GOT3 (cell line): ENCODE measurements at places on chromosomes 16 and 17.

- DNase-seq, result no peak
Measured at GRCh38 chr16:1946495-1947368, 3.7 kb upstream of the MSRB1 start.

DNA sequence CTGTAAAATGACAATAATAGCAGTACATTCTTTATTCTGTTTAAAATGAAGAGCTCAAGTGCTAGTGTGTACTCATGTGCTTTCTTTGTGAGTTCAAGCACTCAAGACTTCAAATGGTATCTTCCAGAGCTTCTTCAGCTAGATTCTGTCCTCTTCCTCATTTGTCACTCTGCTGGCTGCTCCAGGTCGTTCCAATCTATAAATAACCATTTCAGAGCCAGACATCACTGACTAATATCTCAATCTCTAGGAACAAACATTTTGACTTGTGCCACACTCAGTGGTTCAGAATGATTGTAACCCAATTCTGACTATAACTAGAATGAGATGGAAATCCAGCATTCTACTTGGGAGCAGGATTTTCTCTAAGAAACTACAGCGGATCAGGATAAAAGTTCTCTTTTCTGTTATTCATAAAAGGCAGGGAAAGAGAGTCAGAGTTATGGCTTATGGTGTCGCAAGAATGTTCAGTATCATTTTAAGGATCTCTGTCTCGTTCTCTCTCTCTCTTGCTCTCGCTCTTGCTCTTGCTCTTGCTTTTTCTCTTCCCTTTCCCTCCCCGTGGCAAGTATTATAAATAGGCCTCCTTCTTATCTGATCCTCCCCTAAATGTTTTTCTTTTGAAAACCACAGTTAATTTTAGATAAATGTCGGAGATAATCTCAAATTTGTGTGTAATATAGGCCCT lies 116.3 kb upstream of the MAF start:
- no peak for DNase-seq

- DNase-seq, result no peak
Measured at GRCh38 chr17:59381716-59382570, 50.5 kb downstream of the YPEL2 start.

DNA sequence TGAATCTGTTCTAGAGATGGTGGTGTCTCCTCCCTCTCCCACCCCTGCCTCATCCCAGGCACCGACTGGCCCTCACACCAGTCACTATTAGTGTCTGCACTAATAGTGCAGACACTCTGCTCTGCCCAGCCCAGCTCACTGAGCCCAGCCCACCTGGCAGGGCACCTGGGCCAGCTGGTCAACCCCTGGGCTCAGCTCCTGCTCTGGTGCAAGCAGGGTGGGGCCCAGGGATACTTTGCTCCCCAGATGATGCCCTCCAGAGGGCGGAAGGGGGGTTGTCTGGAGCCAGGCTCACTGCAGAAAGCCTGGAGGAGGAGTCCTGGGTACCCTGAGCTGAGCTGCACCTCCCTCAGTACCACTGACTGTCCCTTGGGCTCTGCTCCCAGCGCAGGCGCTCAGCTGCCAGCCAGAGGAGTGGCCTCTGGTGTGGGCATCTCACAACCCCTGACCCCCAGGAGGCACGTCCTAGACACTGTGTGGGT lies 14.5 kb downstream of the RAB11FIP4 start:
- no peak for DNase-seq

GRCh38 chr16:81597079-81597658 lies 152.6 kb downstream of the CMIP start:
- no peak for DNase-seq

- DNase-seq, result no peak
Measured at GRCh38 chr17:49914664-49915063, 54.3 kb upstream of the DLX4 start.

GRCh38 chr16:9048302-9048700 lies 43.1 kb upstream of the HAPSTR1 start:
- no peak for DNase-seq

DNA sequence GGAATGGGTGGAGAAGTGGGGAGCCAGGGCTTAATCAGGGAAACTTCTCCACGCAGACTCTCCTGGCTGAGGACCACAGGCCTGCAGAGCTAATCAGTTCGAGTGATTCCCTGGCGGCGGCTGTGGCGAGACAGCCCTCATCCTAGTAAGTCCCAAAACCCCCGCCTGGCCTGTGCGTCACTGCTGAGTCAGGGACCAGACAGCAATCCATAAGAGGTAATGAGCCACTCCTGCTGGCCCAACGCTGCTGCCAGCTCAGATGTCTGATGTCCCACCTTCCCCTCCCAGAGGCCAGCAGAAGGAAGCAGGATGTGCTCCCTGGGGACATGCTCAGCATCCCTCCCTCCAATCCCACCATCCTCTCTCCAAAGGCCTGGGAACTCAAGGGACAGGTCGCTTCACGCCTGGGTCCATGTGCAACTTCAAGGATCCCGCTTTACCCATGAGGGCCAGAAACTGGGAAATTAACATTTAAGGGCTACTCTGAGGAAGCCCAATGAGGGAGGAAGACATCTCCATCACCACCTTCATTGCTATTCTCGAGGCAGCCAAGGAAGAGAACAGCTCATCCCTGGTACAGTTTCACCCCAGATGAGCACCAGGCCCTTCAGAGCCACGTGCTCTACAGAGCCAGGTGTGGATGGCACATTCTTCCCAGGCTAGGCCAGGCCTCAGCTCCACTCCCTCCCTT lies 7.9 kb downstream of the ACLY start:
- peak; percentile 7 for DNase-seq

- no peak for DNase-seq
Measured at GRCh38 chr17:8629371-8630226, 926 bp downstream of the MYH10 start.

GRCh38 chr16:77090062-77090461 lies 100.9 kb upstream of the MON1B start:
- no peak for DNase-seq

- no peak for DNase-seq
Measured at GRCh38 chr17:80825471-80826345, 165.9 kb upstream of the CHMP6 start.

GRCh38 chr17:77019893-77020379 lies 120.8 kb upstream of the SEC14L1 start:
- DNase-seq, result no peak

- no peak for DNase-seq
Measured at GRCh38 chr16:54051821-54052220, 234.8 kb downstream of the IRX3 start.

- no peak for DNase-seq
Measured at GRCh38 chr16:31002862-31003341, 7.5 kb downstream of the STX1B start.

GRCh38 chr17:80742091-80742490 lies 197.5 kb downstream of the RPTOR start:
- DNase-seq, result no peak

DNA sequence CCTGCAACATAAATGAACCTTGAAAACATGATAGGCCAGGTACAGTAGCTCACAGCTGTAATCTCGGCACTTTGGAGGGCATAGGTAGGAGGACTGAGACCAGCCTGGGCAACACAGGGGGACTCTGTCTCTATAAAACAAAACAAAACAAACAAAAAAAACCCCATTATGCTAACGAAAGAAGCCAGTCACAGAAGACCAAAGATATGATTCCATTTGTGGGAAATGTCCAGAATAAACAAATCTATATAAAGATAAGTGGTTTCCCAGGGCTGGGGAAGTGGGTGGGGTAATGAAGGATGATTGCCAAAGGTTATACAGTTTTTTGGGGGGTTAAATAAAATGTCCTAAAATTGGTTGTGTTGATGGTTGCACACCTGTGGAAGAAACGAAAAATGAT lies 36.5 kb upstream of the SIAH1 start:
- DNase-seq, result no peak

DNA sequence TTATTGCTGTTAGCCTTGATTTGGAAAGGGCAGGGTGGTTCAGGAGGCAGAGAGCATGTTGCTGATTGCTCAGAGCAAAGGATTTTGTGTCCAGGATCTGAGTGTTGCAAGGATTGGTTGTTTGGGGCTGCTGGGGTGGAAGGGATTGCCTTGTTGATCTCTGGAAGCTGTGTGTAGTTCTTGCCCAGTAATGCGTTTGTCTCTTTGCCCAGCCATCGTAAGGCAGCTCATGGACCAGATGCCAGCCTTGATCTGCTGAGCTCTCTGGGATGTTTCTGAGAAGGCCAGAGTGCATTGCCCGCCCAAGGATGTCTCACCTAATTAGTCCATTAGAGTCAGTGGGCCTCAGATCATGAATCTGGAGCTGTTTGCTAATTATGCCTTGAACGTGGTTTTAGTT lies 33.6 kb downstream of the NKD1 start:
- DNase-seq, result no peak

DNA sequence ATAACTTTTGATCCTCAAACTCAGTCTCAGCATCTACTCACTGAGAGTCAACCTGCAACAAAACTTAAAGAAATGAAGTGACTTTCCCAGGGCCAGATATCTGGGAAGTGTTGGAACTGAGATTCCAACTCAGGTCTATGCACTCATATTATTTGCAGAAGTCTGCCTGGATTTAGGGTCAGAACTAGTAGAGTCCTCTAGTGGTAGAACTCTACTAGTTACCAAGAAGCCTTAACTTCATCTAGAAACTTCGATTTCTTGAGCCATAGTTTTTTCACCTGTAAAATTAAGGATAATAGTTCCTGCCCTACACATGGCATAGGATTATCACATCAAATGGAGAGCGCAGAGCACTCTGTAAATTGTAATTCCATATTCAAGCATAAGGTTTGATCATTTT lies 23.4 kb upstream of the KRT24 start:
- DNase-seq, result no peak

- no peak for DNase-seq
Measured at GRCh38 chr16:3587547-3588110, 10.4 kb upstream of the NLRC3 start.

GRCh38 chr17:37691807-37692206 lies 48.6 kb upstream of the DDX52 start:
- no peak for DNase-seq

GRCh38 chr17:57600074-57600473 lies 145.0 kb downstream of the CCDC182 start:
- no peak for DNase-seq
